ENCODE measurements at places on chromosomes 12 and 14.
A peak's percentile ranks its signal among the peaks of the same experiment; 100 is the strongest.

DNA sequence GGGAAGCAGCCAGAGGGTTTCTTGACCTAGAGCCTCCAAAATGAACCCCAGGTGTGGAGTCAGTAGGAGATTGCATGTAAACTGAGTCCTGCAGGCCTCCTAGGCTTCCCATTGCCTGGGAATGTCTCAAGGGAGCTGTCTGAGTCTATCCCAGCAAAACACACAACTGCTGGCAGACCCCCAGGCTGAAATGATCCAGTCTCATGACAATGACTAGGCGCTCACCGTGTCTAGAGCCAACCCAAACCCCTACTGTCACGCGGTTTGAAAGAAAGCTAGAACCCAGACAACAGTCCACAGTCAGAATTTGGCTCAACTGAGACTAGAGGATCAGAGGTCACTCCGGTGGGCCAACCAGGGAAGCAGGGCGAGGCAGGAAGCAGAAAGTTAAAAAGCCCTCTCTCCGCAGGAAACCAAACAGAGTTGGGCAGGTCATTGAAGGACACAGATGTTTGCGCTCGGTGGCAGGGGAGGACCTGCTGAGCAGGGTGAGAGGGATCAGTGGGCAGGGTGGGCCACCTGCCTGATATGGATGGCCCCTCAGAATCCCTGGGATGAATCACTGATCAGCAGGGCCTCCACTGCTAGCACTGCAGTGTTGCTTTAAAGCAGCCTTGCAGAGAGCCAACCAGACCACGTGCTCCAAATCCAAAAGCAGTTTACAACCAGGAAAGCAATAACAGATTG, 23.8 kb downstream of the ACTN1 start:
- peak; percentile 64 for DNase-seq

GRCh38 chr12:70756791-70757190, 119.6 kb upstream of the PTPRB start:
- no peak for DNase-seq

- peak; percentile 83 for DNase-seq
Observed at GRCh38 chr12:29552324-29552927, 54.9 kb upstream of the OVCH1 start.

DNA sequence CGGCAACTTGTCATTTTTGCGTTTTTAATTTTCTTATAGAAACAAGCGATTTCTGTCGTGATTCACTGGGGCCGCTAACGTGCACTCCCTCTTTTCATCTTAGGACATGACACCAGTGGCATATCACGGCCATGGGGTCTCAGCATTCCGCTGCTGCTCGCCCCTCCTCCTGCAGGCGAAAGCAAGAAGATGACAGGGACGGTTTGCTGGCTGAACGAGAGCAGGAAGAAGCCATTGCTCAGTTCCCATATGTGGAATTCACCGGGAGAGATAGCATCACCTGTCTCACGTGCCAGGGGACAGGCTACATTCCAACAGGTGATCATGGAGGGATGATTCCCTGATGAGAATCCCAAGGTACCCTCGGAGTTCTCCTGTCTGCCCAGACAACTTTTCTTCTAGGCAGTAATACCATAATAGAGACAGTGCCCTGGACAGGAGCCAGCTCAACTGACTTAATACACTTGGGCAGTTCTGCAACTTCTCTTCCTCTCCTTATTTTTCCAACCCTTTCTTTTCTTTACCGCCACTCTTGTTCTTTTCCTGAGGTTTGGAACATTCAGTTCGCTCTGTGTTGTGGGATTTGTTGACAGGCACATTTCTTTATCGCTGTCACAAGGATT, 821 bp downstream of the TMEM106C start:
- DNase-seq, result peak; percentile 41

- DNase-seq, result no peak
Observed at GRCh38 chr14:94907626-94908261, 137.8 kb upstream of the GSC start.

GRCh38 chr14:34699873-34700621, 14.3 kb downstream of the CFL2 start:
- peak; percentile 62 for DNase-seq

DNA sequence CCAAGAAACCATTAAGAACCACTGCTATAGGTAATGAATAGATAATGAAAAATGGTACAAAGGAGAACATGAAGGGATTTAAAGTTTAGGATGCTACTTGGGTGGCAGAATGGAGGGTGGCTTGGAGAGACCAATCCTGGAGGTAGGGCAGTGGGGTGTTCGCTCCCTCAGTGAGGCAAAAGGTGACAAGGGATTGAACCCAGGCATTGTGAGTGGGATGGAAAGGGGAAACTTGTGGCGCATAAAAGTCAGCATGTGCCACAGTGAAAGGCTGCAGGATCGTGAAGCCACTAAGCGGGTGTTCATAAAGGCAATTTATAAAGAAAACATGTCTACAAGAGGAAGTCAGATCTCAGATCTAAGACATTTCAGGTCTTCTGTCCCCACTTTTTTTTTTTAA, 76.7 kb upstream of the SLC38A2 start:
- no peak for DNase-seq

DNA sequence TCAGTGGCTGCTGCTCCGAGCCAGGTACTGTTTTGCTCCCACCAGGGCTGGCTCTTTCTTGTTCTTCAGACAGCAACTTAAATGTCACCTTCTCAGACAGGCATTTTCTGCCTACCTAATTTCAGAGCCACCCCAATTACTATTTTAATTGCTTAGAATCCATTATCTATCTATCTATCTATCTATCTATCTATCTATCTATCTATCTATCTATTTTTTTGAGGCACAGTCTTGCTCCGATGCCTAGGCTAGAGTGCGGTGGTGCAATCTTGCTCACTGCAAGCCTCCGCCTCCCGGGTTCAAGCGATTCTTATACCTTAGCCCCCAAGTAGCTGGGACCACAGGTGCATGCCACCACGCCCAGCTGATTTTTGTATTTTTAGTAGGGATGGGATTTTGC, 58.5 kb downstream of the SPPL3 start:
- no peak for DNase-seq

DNA sequence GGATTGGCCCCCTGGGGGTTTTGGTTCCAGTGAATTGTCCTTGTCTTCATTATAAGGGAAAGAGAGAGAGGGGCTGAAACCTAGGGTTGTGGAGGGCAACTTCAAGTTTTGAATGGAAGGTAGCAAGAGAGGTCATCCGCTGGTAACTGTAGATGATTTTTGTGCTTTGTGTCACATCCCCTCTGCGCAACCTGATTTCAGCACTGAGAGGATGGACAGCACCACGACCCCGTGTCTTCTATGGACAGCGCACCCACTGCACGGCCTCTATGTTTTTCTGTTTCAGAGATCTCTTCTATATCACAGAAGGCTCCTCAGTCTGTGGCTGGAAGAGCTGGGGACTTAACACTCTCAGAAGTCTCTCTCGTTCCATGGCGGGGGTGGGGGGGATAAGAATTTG, 127.0 kb upstream of the RPH3A start:
- DNase-seq, result no peak

- DNase-seq, result no peak
Observed at GRCh38 chr12:67428431-67428830, 159.3 kb downstream of the CAND1 start.

- DNase-seq, result peak; percentile 72
Observed at GRCh38 chr12:68240079-68240478, 13.3 kb downstream of the IL22 start.

- DNase-seq, result no peak
Observed at GRCh38 chr12:14921218-14921617, 17.1 kb downstream of the ERP27 start.

DNA sequence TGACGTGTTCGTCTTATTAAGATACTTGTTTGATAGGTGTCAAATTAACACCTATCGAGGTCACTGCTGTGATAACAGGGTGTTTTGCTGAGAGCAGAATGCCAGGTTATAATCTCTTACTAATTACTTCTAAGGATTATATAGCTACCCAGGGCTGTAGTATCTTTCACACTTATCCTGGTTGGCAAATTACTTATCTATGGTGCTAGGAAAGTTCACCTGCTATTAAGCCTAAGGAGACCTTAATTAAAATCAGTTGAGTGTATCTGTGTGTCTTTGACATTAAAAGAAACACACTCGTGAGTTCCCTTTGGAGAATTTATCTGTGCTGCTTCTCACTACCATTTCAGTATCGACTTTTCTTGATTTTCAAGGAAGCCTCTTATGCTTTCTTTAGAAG, 301.6 kb upstream of the SLC16A7 start:
- no peak for DNase-seq

- peak; percentile 31 for DNase-seq
Observed at GRCh38 chr12:15268927-15269552, 47.8 kb upstream of the RERG start.

DNA sequence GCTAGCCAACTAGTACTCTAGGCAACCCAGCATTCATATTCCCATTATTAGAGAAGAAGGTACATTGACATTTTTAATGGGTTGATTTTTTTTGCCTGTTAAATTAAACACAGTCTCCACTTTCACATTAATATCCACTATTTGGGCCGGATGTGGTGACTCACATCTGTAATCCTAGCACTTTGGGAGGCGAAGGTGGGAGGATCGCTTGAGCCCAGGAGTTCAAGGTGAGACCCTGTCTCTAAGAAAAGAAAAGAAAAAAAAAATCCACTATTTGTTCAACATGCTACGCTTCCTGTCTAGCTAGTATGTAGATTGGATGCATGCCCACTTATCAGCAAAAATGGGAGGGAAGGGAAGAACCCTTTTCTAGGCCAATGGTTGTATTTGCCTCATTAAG, 7.1 kb upstream of the CRADD start:
- no peak for DNase-seq

GRCh38 chr12:105275997-105276733, 40.2 kb upstream of the APPL2 start:
- no peak for DNase-seq

GRCh38 chr14:68474741-68475140, 318.1 kb downstream of the ZFP36L1 start:
- DNase-seq, result no peak

DNA sequence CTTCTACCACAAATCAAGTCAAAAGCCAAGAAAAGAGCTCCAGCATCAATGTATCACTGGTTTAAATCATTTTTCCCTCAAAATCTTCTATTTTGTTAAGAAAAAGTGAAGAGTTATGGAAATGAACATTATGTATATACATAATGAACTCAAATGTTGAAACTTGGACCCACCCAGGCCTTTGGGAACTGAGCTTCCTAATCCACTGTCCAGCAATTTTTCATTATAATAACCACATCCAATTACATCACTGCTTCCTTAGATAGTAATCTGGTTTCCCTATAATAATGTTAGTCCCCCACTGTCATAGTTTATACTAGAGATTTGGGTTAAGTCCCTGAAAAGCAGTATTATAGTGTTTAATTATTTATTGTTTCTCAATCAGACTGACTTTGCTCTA, 170.9 kb downstream of the PIK3C2G start:
- peak; percentile 63 for DNase-seq

DNA sequence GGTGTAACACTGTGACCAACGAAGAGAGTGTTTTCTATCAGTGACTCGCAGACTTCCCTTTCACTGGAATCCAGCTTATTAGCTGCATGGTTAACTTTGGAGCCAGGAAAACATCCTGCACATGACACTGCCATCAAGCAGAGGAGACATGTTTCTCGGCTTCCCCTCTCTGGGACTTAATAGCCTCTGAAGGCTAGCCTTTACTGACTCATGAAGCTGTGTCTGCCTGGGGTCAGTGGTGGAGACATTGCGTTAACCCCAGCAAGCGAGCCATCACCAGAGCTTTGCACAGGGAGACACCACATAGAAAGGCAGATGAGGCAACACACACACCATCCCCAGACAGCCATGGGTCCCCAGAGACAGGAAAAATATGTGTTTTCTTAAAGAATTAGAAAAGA, 126.9 kb upstream of the PRICKLE1 start:
- no peak for DNase-seq

DNA sequence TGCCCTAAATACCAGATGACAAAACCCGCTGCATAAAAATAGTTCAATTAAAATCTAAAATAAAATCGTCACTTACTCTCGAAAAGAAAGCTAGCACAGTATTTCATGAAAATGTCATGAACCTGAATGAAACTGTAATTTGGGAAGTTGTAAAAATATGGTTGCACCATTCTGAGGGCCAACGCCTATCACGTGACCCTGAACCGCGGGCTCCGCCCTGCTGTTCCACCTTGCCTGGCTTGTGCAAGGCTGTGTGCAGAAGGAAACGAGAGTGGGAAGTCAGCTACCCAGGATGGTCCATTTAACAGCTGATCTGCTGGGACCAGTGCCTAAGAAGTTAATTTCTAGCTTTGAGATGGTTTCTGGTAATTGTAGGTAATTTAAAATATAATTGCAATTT, 91.7 kb upstream of the BMP4 start:
- DNase-seq, result no peak

DNA sequence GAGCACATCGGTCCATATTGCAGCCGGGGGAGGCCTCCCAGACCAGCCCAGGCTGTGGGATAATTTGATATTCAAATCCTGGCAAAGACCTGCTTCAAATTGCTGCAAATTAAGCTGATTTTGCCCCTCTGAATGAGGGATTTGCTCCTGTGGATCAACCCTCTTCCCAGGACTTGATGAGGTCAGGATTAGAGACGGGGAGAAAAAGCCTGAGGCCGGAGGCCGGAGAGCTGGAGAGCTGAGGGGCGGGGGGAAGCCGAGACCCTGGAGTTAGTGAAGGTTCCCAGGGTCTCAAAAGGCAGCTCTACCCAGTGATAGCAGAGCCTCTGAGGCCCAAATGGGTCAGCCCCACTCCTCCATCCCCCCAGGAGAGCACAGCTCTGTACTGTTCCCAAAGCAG, 17.5 kb upstream of the VSX2 start:
- DNase-seq, result no peak

DNA sequence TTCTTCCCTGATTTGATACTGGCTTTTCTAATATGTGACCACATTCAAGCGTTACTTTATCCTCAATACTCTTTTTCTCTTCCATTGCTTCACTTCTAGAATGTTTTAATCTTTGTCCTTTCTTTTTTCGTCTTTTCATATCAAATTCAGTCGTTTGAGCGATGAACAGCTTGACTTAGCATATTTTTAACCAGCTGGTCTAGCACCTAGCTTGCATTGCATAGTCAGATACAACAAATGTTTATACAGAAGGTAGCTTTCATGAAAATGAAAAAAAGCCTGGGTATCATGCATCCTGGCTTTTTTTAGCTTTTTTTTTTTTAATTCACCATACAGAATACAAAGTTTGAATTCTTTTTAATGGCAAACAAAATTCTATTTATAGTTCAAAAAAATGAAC, 1.2 kb downstream of the SOX5 start:
- DNase-seq, result no peak

- no peak for DNase-seq
Observed at GRCh38 chr12:102107970-102108369, 11.9 kb downstream of the NUP37 start.

- DNase-seq, result no peak
Observed at GRCh38 chr12:75641031-75641780, 129.8 kb upstream of the KRR1 start.

DNA sequence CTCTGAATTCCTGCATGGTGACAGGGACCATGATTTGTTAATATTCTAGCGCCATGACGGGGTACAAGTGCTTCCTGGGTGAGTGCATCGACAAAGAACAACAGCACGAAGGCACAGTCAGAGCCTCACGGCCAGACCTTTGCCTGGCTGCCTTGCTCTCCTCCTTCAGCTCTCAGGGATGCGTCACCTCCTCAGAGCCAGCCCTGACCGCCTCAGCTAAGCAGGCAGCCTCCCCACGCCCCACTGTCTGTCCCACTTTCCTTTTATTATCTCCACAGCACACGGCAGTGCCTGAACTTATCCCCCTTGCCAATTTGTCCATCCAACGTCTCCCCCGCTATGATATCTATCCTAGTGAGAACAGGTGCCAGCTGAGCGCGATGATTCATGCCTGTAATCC, 16.5 kb upstream of the FZD10 start:
- DNase-seq, result no peak
